ENCODE measurements at places on chromosomes 3 and 15.

DNA sequence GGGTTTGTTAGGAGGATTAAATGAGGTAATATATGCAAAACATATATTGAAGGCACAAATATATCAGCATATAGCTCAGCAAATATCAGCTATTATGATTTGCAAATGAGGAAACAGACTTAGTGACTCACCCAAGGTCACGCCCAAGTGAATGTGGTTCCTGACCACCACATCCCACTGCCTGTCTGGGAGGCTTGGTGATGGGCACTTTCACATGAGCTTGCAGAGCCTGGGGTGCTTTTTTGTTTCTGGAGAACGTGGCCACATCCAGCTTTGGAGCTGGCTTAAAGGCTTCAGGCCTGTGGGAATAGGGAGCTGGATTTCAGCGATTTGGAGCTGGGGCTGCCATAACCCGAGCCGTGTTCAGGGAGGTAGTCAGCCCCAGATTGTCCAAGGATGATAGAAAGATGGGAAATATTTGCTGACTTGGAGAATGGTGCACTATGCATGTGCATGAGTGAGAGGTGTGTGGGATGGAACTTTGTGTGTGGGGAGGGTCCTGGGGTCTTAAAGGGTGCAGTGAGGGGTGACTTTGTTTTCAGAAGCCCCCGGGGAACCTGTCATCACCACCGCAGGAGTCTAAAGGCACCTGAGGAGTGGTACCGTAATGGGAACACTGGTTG, 12.0 kb upstream of the FGD5 start:
- no peak for DNase-seq

DNA sequence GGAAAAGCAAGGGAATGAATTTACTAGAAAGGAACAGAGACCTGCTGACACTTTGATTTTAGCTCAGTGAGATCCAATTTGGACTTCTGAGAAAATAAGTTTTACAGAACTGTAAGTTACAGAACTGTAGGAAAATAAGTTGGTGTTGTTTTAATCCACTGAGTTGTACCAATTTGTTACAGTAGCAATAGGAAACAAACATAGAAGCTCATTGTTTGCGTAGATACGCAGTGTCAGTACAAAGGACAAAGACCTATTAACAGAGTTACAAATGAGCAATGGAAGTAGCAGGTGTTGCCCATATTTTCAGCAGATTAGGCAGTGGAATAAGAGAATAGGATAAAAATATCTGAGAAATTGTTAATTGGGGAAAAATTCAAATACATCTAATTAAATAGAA, 385.8 kb upstream of the CNTN6 start:
- no peak for DNase-seq

- no peak for DNase-seq
These were observed 25.6 kb upstream of the VPS8 start for GRCh38 chr3:184786280-184786941.

- DNase-seq = no peak
These were observed 77.7 kb upstream of the STAC start for GRCh38 chr3:36302626-36303025.

DNA sequence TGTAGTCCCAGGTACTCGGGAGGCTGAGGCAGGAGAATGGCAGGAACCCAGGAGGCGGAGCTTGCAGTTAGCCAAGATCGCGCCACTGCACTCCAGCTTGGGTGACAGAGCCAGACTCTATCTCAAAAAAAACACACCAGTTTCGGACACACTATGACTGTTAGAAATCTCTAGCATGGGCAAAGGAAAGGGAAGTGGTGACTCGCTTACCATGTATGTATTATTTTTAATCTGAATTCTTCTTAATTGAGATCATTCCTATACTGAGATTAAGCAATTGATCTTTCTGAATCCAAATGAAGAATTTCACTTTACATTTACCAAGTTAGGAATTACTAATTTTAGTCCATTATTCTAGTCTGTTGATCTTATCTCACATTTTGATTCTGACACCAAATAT, 459.2 kb upstream of the ALCAM start:
- no peak for DNase-seq

DNA sequence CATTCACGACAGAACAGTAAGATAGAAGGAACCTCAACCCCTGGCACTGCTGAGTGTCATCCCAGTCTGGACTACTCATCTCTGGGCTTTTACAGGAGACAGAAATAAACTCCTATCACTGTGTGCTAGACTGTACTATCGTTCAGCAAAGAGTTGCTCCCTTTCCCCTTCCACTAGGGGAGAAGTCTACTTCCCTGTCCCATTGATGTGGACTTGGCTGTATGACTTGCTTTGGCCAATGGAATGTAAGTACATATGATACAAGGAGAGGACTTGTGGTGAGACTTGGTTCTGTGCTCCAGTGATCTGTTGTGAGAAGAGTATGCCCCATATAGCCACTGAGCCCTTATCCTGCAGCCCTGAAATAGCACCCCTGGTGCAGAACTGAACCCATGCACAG, 5.3 kb upstream of the KIF7 start:
- DNase-seq = no peak

DNA sequence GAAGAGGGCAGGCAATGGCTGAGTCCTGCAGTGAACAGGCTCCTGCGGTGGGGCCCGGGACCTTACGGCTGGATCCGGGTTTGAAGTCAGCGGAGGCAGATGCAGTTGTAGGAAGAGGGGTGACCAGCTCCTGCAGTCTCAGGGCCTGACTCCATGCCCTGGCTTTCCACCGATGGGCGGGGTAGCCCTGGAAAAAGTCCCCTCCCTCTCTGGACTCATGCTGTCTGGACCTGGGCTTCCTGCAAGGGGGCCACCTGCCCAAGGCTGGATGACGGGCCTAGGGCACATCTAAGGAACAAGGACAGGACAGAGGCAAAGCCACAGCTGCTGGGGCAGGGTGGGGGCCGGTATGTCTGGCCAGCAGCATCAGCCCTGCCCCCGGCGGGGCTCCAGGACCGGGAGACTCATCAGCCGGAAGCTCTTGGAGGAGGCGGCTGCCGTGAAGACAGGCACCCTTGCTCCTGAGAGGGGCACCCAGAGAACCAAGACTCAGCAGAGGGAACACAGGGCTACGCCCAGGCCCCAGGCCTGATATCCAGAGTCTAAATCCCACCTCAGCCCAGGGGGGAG, 12.8 kb downstream of the IQSEC1 start:
- no peak for DNase-seq

DNA sequence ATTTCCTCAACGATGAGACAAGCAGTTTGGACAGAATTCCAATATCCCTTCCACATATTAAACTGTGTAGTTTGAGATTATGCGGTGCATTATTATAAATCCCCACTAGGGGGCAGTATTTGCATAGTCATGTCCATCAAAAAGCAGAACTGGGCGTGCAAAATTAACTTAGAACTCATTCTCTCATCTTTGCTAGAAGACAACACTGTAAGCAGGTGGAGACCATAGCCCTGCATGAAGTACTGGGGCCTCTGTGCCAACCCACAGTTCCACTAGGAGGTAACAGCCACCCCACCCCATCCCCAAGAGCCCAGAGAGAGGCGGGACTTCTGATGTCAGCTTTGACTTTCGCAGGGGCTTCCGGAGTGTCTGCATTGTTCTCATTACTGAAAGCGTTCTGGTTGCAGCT, 106.6 kb upstream of the TMC3 start:
- no peak for DNase-seq

GRCh38 chr3:144466114-144466513, 494.5 kb downstream of the DIPK2A start:
- DNase-seq = no peak

DNA sequence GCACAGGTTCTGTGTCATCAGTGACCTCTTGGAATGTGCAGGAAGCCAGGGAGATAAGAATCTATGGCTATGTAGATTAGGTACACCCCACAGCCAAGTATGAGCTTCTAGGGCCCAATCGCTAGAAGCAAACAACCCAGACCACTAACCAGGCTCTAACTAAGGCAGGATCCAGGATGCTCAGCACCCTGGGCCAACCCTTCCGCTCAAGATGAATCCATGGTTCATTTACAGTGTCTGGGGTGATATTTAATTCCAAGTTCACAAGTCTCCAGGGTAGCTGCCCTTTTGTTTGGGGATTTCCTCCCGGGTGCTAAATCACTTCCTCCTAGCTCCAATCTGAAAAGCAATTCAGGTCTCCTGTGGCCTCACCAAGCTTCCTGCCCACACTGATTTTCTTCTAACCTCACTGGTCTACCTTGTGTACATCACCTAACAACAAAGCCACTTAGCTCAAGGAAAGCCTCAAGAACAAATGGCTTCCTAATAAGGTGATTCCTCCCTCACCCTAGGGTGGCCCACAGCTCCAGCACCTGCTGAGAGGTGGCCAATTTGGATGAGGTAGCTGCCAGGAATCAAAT, 2.4 kb downstream of the EHD4 start:
- DNase-seq = no peak

DNA sequence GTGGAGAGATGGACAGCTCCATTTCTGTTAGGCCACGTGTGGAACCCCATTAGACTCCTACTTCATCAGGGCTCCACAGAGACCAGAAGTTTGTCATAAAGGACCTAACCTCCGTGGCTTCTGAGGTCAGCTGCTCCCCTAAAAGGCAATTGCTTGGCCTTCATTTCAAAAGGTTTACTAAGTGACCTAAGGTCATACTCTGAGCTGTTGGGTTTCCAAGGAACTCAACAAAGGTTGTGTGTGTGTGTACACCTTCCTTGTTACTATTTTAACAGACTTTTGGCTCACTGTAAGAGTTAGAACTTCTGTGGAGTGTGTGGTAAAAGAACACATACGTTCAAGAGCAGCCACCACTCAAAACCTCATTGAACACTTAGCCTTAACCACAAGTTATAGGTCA, 73.9 kb downstream of the SEC22A start:
- DNase-seq = no peak

DNA sequence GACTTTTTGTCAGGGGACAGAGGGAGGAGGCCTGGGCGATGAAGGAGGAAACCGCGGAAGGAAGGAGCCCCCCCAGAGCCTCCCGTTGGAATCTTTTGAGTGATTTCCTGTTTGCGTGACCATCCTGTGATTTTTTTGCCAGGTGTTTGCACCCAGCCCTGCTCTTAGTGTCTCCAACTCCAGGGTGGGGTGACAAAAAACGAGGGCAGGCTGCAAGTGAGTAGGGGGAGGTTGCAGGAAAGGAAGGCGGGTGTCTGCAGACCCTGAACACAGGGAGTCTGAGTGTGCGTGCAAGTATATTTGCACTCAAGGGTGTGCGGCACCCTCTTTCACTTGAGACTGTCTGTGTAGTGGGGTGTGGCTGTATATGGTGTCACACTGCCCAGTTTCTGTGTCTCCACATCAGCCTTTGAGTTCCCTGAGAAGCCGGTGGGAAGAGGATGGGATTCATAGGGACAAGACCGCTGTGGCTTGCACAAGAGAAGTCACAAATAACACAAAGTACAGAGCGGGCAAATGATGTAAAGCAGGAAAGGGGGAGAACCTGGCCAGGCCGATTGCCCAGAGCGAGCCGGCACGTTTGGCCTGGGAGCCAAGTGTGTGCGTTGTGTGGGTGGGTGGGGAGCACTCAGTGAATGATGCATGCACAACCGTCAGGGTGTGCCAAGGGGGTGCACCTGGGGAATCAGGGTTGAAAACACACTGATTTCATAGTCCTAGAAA, 6.6 kb downstream of the ISLR2 start:
- no peak for DNase-seq

GRCh38 chr3:63349583-63350573, 71.8 kb downstream of the SYNPR start:
- no peak for DNase-seq

DNA sequence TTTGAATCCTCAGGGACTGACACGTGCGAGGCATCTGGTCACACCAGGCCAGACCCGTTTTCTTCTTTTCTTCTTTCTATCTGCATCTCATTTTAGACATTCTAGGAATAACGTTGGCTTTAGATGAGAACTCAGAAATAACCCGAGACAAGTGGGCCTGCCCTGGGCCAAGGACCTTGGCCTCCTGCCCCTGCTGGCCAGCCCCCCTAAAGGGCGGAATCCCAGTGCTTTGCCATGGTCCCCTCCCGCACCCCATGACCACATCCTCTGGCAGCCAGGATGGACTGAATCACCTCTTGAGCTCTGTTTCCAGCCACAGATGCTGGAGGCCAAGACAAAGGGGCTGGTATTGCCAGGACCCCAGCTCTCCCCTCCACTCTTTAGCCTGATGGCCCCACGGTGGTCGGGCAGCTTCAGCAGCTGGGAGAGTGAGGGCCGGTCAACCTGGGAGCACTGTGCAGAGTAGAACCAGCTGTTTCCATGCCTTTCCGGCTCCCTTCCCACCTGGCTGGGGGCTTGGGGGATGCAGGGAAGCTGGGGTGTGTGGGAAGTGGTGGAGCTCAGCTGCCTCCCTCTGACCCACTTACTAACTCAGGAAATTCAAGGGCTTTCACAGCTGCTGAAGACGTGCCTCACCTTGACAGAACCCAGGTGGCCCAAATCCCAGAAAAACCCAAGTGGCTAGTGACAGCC, 190.9 kb downstream of the FAM43A start:
- DNase-seq = no peak

GRCh38 chr15:51853998-51854397, 24.5 kb downstream of the TMOD3 start:
- DNase-seq = no peak

- no peak for DNase-seq
These were observed 775.8 kb downstream of the ZNF385D start for GRCh38 chr3:20975188-20975651.

DNA sequence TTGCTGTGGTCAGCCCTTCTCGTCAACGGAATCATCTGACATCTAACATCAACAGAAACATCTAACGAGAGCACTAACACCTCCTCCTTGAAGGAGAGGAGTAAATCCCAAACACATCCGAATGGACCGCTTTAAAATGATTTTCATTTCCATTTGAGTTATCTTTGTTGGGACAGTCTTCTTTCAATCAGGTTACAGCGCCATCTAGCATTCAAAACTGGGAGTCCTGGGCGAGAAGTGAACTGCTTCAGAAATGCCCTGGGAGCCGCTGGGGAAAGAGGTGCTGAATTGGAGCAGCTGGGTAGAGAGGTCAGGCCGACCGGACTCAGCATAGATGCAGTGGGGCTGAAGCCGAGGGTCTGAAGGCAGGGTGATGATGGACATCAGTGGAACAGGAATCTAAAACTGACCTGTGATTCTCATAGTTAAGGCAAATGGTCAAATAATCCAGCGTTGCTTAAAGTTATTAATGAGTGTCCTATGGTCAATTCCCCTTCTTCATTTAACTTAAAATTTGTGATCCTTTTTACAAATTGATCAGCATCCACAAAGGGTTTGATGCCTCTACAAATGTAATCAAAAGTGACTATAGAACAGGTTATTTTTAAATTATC, 170.0 kb upstream of the NDN start:
- DNase-seq = no peak

DNA sequence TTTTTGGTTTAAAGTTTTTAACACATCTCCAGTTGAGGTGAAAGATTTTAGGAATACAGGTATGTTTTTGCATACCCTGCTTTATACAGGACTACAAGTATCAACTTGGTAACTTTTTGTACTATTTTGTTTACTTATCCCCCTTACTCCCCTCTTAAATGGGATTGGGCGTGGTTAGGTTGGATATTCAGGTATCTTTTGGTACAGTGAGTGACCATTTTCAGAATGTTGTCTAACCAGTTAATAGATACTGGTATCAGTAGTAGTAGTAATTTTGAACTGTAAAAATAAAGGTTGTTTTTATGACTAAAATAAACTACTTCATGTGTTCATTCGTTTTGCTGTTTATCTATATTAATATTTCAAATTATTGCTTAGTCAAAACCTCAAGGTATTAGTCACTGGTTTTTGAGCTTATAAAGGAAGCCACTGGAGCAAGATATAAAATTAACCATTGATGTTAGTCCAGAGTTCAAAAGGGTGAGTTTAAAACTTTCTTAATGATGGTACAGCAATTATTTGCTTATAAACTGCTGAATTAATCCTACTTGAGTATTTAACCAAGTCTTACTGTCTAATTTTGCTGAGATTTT, 3.3 kb downstream of the MME start:
- DNase-seq = no peak

- no peak for DNase-seq
These were observed 25.8 kb upstream of the LRRFIP2 start for GRCh38 chr3:37200141-37200540.
